Thoracic aorta (tissue), 2 donors: ENCODE measurements at places on chromosomes 16 and 17.

GRCh38 chr16:12925026-12925800 is 23.8 kb downstream of the SHISA9 start:
- no peak for DNase-seq

DNA sequence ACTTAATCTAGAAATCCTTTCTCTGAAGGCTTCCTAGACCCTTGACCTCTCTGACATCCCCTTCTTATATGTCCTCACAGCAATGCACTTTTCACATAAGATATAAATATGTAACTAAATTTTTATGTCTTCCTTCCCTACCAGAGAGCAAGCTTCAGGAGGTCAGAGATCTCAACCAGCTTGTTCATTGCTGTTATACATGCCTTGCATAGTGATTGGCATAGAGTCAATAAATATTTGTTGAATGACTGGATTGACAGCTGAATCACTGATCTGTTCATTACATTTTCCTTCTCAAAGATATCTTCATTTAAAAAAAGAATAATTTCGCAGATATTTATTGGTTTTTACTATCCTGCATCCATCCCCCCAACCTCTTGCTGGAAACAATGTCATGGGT is 29.5 kb downstream of the HYDIN start:
- DNase-seq, result no peak

DNA sequence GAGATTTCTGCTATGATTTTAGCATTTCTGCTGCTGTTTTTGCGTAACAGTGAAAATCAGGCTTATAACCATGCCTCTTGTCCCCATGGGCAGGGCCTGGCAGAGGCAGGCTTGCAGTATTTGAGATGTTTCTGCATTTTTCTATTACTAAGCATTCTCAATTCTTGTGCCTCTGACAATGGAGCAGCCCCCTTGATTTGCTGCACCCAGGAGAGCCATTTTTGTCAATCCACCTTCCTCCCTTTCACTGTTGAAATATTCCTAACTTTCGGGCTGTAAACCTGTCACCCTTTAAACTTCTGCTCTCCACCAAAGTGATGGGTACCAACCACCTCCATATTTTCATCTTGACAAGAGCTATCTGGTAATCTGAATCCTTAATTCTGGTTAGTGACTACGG is 178.1 kb downstream of the CNTNAP4 start:
- no peak for DNase-seq

GRCh38 chr17:21339011-21339410 is 37.1 kb upstream of the KCNJ12 start:
- no peak for DNase-seq

- no peak for DNase-seq
Observed at GRCh38 chr16:11066261-11066870, 122.0 kb downstream of the CLEC16A start.

DNA sequence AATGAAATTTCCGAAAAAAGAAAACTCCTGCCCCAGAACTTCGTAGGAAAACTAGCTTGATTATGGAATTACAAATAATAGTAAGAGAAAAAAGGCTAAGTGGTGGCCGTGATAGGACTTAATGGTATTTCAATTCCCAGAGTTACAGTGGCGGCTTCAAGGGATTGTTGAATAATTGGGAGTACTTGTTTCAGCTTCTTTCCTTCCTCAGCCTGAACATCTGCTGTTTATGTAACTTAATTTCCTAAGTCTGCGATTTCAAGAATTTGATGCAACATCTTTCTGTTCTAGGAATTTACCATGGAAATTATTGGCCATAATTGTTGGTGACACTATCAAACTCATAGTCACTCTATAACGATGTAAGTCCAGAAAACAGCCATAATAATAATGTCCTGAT is 684 bp upstream of the APPBP2 start:
- DNase-seq, result no peak

GRCh38 chr17:42924891-42925290 is 24.3 kb downstream of the G6PC1 start:
- DNase-seq, result no peak

DNA sequence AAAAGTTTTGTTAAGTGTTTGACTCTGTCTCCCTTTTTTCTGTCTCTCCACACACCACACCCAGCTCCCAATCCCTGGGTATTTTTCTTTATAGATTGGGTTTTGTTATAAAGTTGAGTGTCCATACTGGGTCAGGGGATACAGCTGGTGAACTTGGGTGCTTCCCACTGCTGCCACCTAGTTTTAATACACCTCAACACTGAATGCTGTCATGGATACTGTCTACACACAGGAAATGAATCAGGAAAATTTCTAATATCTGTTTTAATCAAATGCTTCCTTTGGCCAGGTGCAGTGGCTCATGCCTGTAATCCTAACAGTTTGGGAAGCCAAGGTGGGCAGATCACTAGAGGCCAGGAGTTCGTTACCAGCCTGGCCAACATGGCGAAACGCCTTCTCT is 5.3 kb upstream of the TAOK1 start:
- DNase-seq, result no peak

DNA sequence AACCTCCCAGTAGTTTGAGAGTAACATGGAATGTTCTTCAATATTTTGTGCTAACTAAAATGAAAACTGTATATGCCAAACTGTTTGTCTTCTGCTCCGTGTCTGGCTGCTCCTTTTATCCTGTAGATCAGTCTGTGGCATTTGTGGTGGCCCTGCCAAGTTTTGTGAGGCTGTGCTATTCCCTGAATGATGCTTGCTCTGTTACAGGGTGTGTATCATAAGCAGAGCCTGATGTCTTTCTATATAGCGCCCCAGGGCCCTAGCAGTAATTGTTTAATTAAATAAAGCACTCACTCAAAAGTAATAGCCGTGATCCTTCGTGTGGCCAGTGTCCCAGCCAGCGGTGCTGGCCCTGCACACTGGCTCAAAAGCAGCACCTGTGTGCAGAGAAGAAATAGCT is 27.8 kb upstream of the NAT9 start:
- DNase-seq, result no peak
